ENCODE measurements at places on chromosomes 4 and X.

- no peak for DNase-seq
Observed at GRCh38 chr4:164115236-164115635, 620.7 kb downstream of the TMA16 start.

DNA sequence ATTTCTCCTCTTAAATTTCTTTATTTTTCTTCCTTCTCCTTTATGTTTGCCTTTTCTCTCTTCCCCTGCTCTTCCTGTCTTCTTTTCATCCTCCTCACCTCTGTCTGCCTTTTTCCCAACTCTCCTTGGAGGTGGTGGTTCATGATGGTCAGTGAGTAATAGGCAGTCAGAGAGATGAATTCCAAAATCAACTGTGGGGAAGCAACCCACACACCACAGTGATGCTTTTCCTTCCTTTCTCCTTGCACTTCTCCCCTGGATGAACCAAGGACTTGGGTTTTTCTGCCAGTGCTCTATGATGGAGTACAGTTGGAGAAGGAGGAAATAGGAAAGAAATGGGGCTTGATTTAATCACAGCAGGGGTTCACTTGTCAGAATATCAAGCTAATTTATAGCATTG, 153.8 kb downstream of the DCK start:
- DNase-seq, result no peak

GRCh38 chrX:13815664-13816063, 1.2 kb downstream of the GPM6B start:
- DNase-seq, result no peak

DNA sequence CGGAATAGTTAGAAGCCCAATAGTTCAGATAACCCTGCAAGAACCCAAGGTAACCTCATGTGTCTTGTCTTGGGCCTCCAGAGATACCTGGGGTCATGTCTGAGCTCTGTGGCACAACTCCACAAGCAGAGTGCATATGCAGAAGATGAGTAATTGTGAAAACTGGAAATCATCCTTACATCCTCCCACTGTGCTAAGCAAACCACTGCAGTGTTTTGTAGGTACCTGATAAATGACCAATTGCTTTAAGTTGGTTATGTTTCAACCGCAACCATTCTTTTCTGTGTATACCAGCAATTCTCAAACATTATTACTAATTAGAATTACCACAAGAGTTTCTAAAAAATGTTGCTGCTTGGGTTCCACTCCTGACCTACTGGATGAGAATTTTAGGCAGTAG, 73.2 kb downstream of the CBLL2 start:
- no peak for DNase-seq

DNA sequence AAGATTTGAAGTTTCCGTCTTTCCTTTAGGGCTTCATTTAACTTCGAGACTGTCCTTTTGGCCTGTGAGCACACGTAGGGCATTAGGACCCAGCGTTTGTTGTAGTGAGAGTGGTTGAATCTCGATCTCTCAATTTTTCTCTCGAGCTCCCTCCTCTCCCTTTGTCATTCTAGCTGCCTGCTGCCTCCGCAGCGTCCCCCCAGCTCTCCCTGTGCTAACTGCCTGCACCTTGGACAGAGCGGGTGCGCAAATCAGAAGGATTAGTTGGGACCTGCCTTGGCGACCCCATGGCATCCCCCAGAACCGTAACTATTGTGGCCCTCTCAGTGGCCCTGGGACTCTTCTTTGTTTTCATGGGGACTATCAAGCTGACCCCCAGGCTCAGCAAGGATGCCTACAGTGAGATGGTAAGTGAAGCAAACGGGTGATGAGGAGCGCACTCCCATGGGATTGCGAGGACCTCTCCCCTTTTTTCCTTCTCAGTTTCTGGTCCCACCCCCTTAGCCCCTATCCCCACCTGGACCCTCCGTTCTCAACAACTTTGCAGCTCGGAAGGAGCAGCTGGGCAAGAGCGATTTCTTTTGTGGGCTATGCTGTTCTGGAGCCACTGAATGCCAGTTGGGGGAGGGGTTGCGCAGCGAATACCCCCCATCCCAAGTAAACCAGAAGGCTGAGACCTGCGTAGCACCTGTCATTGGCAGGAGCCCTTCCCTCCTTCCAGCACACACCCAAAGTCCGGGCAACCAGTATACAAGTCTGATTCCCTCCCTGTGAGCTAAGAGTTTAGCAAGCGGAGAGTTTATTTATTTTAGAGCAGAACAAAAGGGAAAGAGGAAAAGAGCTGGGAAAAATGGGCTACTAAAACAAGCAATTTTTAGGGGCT, at the start of gene TMEM35A:
TSS of gene TMEM35A (plus strand) at position 164 of the 883 bp plus-strand sequence. CDS start at position 288, 124 bp downstream.
- no peak for DNase-seq

DNA sequence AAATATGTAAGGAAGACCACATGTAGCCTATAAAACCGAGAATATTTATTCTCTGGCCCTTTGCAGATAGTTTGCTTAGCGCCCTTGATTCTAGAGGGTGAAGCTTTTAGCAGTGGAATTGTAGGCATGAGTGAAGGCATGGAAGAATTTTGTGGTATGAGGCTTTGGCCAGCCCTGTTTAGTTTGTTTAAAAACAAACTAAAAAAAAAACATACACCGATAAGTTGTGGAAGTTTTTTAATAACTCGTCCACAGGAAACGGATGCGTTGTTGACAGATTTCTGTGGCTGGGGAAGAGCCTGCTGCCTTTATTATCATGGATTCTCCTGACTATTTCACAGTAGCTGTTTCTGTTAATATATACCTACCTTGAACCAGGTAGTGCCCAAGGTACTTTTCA, 194.7 kb upstream of the LNX1 start:
- DNase-seq, result no peak

DNA sequence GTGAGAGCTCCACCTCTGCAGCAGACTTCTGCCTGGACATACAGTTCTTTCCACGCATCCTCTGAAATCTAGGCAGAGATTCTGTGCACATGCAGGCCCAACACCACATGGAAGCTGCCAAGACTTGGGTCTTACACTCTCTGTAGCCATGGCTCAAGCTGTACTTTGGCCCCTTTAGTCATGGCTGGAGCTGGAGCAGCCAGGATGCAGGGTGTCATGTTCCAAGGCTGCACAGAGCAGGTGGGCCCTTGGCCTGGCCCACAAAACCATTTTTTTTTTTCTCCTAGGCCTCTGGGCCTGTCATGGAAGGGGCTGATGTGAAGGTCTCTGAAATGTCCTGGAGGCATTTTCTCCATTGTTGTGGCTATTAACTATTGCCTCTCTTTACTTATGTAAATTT, 990.5 kb upstream of the ADGRL3 start:
- DNase-seq, result no peak

GRCh38 chr4:4325321-4325720, 35.3 kb downstream of the ZBTB49 start:
- no peak for DNase-seq

DNA sequence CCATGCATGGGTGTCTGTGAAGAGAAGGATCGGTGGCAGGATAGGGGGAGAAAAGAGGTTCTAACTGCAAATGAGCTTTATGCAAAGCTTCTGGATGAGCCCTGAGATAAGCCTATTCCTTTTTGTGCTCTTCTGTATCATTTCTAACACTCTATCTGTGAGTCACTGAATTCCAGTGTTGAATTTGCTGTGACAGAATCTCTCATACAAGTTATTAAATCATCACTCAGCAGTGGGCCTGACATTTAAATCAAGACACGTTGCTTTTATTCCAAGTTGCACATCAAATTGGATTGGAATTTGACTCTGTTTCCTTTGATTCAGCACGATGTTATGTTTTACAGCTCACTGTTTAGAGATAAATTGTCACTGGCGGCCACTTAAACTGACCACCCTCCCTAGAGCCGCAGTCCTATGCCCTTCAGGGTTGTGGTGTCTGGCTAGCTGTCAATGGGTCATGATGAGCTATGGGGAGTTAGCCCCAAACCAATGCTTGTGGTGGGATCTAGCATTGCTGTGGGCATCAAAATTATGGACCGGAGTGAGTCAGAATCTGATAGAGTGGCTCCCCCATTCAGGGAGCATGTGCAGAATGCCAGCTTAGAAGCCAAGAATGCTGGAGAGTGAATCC, 42.7 kb downstream of the LHFPL1 start:
- DNase-seq, result no peak

DNA sequence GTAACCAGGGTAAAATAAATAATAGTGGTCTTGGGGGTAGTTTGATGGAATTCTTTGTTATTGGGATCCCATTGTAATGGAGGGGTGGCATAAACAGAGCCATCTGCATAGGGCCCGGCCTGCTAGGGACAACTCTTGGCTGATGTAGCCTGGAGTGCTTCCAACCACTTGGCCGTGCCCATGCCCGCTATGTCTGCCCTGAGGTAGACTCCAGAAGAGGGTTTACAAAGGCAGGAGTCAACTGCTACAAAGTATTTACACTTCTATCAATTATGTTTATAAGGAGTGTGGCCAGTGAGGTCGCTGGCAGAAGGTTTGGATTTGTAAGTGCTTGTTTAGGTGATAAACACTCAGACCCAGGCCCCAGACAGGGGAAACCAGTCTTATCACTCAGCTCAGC, 8.1 kb downstream of the RASL11B start:
- DNase-seq, result no peak

GRCh38 chr4:94486372-94486801, 34.6 kb downstream of the PDLIM5 start:
- DNase-seq, result no peak

DNA sequence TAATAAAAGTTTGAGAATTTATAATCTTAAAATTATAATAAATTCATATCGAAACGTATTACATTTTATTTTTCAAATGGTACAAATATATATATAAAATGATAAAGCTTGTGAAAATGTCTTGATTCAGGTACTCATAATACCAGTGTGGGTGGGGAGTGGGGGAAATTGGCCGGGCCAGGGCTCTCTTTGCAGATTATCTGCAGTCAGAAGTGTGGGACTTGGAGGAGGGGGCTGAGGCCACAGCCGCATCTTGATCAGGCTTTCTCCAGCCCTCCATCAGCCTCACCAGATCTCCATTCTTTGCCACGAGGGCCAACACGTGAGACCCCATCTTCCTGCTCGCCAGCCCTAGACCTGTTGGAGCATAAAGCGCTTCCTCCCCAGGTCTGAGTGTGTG, 86.7 kb downstream of the STIM2 start:
- no peak for DNase-seq

DNA sequence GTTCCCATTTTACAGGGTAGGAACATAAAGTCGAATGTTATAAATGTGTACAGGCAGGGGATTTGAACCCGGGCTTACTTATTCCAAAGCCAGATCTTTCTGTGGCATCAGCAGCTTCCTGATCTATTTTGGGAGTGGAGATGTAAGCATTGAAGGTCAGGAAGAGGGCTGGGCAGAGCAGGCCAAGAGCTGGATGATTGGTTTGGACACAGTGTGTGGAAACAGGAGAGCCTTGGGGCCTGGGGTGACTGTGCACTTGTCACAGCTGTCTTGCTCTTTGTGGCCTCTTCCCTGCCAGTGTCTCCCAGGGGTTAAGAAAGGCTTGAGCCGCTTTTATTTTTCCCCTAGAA, 127.9 kb upstream of the ENPP6 start:
- DNase-seq, result no peak

- DNase-seq, result no peak
Observed at GRCh38 chrX:38312436-38312835, 14.9 kb downstream of the RPGR start.

GRCh38 chr4:13920111-13920875, 292.8 kb upstream of the BOD1L1 start:
- no peak for DNase-seq

DNA sequence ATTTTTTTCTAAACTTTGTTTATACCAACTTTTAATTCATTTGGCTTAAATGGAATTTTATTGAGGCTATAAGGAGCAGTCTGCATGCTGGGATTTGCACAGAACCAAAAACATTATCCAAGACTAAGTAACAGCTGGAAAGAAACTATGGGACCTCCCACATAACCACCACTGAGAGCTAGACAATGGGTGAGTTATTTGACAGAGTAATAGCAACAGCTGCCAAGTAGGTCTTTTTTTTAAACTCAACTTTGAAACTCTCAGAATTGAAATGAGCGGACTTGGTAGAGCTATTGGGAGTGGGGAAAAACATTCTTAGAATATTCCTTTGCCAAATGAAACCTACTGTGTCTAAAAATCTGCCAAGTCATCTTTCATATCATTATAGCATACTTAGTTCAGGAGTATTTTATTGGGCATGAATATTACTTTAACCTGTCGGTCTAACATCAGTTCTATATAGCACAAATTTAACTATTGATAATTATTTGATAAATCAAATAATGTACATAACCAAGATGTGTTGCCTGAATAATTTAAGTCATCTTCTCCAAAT, 1428.0 kb downstream of the PCDH7 start:
- no peak for DNase-seq

DNA sequence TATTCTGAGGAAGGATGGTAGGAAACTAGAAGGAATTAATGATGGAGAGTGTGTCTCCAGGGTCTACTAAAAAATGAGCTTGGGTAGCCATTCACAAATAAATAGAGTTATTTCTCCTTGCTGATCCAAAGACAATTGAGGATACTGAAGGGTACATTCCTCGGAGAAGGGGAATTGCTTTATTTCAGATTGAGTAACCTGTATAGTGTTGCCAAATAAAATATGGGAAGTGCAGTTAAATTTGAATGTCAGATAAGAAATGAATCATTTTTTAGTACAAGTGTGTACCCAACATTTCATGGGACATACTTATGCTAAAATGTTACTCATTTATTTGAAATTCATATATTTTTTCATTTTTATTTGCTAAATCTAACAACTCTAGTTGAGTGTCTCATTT, 16.0 kb upstream of the VSIG1 start:
- DNase-seq, result no peak

DNA sequence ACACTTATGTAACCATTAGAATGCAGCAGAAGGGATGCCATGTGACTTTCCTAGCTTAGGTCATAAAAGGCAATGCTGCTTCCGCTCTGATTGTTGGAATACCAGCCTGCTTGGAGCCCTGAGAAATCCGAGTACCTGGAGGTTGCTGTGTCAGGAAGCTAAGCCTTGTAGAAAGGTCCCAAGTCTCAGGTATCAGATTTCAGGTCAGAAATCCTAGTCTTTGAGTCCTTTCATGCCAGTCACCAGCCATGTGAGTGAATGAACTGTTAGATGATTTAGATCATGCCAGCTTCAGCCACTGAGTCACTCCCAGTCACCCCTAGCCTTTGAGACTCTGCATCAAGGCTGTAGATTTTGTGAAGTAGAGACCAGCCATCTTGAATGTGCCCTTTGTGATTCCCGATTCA, 23.5 kb downstream of the RAP1GDS1 start:
- no peak for DNase-seq

DNA sequence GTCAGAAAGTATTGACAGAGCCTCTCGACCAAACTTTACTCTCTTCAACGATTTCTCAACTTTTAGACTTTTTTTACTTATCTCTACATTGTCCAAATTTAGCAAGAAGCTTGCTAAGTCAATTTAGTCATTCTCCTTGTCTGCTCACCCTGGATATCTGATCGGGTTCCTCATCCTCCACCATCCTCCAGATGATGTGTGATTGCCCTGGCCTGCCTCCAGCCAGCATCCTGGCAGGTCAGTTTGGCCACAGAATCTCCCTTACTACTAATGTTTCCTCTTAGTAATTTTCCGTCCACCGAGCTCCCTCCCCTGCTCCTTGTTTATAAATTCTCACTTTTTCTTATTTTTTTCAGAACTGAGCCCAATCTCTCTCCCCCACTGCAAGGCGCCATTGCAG, 167.9 kb upstream of the ZFP42 start:
- DNase-seq, result no peak

- DNase-seq, result no peak
Observed at GRCh38 chrX:42975906-42976305, 197.9 kb upstream of the PPP1R2C start.

GRCh38 chrX:10168226-10168625, 11.5 kb downstream of the CLCN4 start:
- DNase-seq, result no peak

GRCh38 chr4:26074712-26075430, 160.9 kb downstream of the SMIM20 start:
- DNase-seq, result peak; percentile 32

Data from stimulated activated CD8-positive, alpha-beta memory T cell treated with anti-CD3 and anti-CD28 coated beads, Interleukin-15, amount 100 ng/mL, for 4 hours (primary cell).